Stimulated activated CD8-positive, alpha-beta memory T cell treated with anti-CD3 and anti-CD28 coated beads, Interleukin-4, amount 100 ng/mL, for 1 hour (primary cell): ENCODE measurements at places on chromosomes 1 and 21.

- DNase-seq, result no peak
Observed at GRCh38 chr21:41681939-41682718, 84.7 kb downstream of the RIPK4 start.

- no peak for DNase-seq
Observed at GRCh38 chr21:41660748-41661147, 106.1 kb downstream of the RIPK4 start.

- DNase-seq, result no peak
Observed at GRCh38 chr1:223319905-223320580, 43.9 kb downstream of the SUSD4 start.

- DNase-seq, result no peak
Observed at GRCh38 chr21:14115646-14116045, 95.1 kb downstream of the LIPI start.

- no peak for DNase-seq
Observed at GRCh38 chr1:204888294-204888693, 17.6 kb downstream of the NFASC start.

DNA sequence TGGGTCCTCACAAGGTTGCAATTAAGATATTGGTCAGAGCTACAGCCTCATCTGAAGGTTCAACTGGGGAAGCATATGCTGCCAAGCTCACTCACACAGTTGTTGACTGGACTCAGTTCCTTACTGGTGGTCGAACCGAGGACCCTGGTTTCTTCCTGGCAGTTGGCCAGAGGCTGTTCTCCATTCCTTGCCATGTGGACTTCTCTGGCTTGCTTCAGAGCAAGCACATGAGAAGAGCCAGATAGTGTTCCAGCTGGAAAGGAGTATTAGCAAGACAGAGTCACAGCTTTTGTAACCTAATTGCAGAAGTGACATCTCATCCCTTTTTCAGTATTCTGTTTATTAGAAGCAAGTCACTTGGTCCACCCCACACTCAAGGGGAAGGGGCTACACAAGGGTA, 23.6 kb downstream of the POU2F1 start:
- DNase-seq, result no peak

DNA sequence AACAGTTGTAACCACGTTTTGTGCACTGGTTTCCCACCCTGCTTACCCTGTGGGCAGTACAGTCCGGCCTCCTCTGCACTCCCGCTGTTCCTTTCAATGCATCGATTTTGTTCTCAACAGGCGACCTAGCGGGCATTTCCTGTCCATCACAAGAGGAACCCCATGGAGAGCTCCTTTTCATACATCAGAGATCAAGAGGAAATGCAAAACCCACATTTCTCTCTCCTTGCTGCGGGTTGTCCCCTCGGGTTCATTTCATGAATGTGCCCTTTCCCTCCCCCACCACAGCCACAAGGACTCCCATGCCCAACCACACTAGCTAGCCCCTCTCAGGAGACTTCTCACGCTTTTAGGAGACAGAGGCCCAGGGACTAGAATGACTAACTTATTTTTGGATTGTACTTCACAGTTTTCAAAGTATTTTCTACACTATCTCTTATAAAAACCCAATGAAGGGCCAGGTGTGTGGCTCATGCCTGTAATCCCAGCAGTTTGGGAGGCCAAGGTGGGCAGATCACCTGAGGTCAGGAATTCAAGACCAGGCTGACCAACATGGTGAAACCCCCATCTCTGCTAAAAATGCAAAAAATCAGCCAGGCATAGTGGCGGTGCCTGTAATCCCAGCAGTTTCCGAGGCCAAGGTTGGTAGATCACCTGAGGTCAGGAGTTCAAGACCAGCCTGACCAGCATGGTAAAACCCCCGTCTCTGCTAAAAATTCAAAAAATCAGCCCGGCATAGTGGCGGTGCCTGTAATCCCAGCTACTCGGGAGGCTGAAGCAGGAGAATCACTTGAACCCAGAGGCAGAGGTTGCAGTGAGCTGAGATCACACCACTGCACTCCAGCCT, 18.4 kb downstream of the ATP1A4 start:
- DNase-seq, result no peak

DNA sequence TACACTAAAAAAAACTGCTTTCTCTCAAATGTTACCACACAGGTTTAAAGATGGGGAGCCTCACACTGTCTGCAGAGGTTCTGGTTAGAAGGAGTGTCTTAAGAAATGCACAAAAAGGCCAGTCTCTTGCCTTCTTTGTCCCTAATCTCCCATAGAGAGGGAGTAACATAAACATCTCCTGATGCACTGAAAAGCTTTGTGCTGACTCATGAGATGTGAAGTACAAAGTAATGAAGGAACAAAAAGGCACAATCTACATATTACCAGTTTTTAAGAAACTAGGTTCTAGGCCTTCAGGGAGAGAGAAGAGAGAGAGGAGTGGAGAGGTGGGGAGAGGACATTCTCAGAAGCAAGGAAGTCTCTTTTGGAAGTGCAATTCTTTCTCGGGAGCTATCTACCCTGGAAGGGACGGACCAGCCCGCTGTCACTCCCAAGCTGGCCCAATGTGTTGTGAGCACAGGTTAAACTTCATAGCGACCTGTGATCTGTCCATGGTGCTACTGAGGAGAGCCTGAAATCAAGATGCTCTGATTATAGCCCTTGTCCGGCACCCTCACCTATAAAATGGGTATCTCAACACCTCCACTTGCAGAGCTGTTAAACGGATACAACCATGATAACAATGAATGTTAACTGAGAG, 458.1 kb downstream of the DISC1 start:
- no peak for DNase-seq

DNA sequence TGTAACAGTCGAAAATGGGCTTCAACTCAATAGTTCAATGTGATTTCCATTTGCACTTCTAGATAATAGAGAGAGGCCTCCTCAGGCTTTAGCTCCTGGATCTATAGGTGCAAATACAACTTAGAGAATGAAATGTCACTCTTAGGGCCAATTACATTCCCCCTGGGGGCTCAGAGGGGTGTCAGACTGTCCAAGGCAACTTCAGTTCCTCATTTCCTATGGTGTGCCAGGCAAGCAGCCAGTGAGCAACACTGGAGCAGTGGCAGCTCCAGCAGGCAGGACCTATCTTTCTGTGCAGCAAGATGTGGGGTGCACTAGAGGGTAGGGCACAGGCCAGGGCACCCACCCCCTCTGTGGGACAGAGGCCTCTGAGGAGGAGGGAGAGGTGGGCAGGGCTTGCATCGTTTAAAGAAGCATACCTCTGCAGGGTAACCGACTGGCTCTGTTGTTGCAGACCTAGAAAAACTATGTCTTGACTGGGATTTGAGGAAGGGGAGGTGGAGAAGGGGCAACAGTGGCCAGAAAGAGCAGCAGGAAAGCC, 97.3 kb downstream of the SUSD4 start:
- DNase-seq, result no peak

DNA sequence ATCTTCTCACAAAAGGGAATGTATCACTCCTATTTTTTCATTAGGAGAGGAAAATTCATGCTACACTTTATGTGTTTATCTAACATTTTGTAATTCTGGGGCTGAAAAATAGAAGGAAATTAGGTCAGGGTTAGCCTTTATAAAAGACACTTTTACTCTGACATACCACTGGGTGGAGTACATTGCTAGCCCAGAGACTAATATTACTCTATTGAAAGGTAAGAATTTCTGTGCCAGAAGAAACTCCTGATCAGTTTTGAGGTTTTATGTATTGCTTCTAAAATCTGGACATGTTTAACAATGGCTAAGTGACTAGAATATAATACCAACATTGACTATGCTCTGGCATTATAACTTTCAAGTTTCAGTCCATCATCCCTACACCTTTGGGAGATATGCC, 724.6 kb downstream of the USP25 start:
- DNase-seq, result no peak

DNA sequence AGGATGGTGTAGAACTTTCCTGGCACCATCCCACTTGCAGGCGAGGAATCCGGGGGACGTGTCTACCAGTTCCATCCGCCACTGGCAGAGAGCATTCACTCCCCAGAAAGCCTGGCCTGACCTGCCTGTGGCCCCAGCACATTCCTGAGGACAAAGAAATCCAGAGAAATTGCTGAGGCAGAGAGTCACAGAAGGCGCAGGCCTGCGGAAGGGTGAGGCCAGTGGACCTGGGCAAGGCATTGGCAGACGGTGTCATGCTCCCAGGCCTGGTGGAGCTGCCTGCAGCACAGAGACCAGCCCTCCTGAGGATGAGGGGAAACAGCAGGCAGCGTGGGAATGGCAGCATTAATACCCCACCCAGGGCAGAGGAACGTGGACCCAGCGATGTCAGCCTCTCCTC, 81.2 kb upstream of the F3 start:
- no peak for DNase-seq

DNA sequence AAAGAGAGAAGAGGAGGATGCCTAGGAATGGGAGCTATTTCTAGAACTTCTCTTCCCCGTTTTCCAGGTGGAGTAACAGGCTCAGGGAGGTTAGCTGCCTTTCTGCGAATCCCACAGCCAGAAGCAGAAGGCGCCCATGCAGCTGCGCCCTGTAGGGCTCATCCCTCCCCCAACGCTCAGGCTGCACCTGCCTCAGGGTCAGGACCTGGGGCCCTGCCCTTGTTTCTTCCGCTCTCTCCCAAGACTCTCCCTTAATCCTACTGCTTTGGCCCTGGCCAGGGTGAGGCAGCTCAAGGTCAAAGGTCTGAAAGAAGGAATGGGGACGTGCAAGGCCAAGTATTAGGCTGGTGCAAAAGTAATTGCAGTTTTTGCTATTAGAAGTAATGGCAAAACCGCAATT, 30.5 kb upstream of the PADI2 start:
- no peak for DNase-seq

GRCh38 chr1:30258876-30259275, 464.5 kb downstream of the MATN1 start:
- DNase-seq, result no peak

GRCh38 chr1:202561240-202561639, 149.0 kb downstream of the SYT2 start:
- DNase-seq, result no peak

GRCh38 chr21:42049578-42050430, 21.3 kb upstream of the UMODL1 start:
- no peak for DNase-seq

DNA sequence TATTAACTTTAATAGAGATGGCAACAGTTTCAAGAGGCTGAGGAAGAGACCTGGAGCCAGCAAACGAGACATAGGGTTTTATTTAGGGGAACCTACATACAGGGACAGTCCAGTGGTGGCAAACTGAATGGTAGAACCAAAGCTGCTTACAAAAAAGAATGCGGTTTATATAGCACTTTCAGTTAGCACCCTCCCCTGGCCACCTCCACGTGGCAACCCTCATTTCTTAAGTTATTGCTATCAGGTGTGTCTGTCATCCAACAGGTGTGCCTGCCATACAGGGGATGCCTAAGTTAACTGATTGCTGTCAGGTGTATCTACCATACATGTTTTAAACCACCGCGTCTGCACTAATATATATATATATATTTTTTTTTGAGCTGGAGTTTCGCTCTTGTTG, 129.2 kb upstream of the DUSP10 start:
- no peak for DNase-seq

GRCh38 chr1:9749361-9749760, 74.4 kb downstream of the CLSTN1 start:
- DNase-seq, result no peak

DNA sequence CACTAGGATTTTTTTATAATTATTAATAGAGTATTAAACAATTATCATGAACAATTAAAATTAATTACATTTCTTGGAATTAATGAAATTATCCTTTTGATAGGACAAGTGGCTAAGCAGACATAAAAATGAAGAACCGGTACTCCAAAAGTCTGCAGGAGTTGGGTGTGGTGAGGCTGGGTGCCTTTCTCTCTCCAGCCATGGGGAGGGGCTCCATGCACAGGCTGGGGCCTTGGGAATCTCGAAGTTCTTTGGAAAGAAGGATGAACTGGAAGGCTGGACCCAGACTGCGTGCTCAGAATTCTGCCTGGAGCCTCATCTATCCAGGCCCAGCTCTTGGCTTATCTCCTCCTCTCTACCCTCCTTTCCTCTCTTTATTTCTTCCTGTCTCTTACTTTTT, 94.1 kb downstream of the ACTL8 start:
- DNase-seq, result no peak

- DNase-seq, result no peak
Observed at GRCh38 chr1:211480941-211481545, 10.9 kb downstream of the RD3 start.

GRCh38 chr1:54136269-54136896, 16.4 kb downstream of the CDCP2 start:
- no peak for DNase-seq

GRCh38 chr1:54240741-54241335, 40.9 kb downstream of the MRPL37 start:
- DNase-seq, result no peak

- no peak for DNase-seq
Observed at GRCh38 chr1:56268519-56269140, 310.7 kb downstream of the PLPP3 start.

- DNase-seq, result no peak
Observed at GRCh38 chr1:31888291-31888690, 49.9 kb downstream of the PTP4A2 start.

DNA sequence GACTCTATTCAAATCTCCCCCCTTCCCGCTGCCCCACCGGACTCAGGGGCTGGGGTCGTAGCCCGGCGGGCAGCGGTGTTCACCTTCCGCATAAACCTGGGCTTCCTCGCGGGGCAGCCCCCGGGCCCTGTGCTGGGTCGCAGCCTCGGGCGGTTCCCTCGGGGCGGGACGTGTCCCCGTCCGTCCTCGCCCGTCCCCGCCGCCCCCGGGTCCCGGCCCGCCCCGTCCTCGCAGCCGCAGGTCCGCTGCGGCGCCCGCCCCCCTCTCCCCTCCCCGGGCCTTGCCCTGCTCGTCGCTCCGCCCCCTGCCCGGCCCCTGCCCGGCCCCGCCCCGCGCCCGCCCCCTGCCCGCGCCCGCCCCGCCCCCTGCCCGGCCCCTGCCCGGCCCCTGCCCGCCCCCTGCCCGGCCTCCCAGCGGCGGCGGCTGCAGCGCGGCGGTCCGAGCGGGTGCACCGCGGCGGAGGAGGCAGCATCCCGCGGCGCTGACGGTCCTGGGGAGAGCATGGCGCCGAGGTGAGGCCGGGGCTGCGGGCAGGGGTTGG, at the start of gene COL18A1:
Gene COL18A1 (plus strand): TSS at position 436 of the 541 bp plus-strand sequence. CDS start 66 bp downstream, at position 502.
- DNase-seq, result no peak

DNA sequence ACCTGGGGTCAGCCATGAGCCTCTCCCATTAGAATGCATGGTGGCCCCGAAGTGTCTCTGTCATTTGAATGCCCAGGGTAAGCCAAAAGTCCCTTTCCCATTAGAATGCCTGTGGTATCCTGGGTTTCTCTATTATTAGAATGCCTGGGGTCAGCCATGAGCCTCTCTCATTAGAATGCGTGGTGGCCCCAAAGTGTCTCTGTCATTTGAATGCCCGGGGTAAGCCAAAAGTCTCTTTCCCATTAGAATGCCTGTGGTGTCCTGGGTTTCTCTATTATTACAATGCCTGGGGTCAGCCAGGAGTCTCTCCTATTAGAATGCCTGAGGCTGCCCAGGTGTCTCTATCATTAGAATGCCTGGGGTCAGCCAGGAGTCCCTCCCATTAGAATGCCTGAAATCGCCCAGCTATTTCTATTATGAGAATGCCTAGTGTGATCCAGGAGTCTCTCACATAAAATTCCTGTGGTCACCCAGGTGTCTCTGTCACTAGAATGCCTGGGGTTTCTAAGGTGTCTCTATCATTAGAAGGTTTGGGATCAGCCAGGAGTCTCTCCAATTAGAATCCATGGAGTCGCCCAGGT, 65.5 kb downstream of the RNF187 start:
- DNase-seq, result no peak
